ENCODE measurements at places on chromosomes 12 and 14.

DNA sequence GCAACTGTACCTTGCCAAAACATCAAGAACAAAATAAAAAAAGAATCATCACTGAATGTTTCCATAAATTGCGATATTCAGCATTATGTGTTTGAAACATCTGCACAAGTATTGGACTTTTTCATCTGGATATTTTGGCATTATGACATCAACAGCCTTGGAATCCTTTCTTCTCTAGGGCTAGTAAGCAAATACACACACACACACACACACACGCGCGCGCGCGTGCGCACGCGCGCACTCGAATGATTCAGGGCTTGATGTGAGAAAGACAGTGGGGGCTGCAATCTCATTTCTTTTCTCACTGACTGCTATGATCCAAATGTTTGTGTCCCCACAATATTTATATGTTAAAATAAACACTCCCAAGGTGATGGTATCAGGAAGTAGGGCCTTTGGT, 90.0 kb upstream of the SLC38A4 start:
- no peak for DNase-seq

- DNase-seq = no peak
Measured at GRCh38 chr12:39912211-39912980, 193.5 kb downstream of the SLC2A13 start.

DNA sequence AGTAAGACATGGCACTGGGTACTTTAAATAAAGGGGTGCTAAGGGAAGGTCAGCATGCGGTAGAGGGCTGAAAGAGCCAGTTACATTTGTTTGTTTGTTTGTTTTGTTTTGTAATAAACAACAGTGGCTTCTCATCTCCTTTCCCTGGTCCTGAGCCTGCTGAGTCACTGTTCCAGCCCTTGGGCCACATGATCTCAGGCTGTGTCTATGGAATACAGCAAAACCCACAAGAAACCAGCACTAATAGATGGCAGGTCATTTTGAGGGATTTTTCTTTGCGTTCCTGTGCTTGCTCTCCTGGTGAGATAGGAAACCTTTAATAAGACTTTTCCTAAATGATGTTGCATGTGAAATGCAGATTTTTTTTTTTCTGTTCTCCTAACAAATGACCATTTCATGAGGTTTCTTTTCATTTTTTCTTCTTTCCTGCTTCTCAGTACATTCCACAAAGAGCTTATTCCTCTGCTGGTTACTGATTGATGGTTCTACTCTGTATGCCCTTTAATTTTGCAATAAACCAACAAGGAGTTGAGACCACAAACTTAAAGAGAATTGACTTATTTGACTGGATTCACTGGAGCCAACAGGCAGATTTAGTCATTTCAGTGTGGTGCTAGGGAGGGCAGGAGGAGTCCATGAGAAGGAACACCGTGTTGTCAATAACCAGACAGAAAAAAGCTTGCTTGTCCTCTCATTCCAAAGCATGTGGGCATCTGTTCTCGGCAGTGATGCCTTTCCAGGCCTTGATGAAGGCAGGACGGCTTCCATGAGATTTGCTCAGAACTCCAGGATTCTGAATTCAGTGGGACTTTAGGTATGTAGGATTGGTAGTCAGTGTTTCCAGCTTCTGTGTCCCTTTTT, 459.2 kb downstream of the RAD51B start:
- no peak for DNase-seq

DNA sequence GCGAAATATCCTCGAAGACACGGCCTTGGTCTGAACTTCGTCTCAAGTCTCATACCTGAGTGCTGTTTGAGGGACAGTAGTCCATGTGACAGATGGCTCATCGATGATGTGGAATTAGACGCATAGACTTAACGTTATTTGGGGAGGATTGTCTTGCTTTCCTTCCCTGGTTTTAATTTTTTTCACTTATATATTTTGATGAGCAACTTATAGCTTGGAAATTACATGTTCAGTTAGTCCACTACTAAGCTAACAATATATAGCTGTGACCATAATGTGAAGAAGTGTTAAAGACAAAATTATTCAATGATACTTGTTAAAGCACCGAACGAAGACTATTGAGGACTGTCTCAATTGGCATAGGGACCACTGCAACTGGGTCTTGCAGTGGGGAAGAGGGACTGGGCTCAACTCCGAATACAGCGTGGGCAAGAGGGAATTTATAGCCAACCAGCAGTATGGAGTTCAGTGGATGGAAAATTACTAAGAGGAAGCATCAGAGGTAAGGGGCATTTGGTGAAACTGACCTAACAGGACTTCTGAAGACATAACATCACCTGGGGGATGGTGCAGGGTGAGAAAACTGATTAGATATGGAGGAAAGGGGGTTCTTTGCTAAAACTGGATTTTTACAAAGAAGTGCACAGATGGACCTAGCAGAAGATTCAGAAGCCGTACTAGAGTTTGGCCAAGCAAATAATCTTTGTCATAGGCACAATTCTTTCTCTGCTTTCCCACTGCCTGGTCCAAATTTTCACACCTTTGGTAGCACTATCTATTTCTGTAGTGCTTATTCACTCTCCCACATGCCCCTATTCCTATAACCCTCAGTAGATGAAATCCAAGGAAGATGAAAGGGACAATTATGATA, 910 bp upstream of the TM7SF3 start:
- peak; percentile 22 for DNase-seq

GRCh38 chr12:94534278-94534677, 74.6 kb upstream of the CEP83 start:
- no peak for DNase-seq

Measured in DND-41 (cell line).